ENCODE measurements at places on chromosomes 11 and 22.

- no peaks in the 10 kb centered on the region for H3K4me1 ChIP-seq
- no peak for DNase-seq
- H3K27ac ChIP-seq, result no peak overlapping the region
- H3K27me3 ChIP-seq, result peaks cover 11% of the 10 kb centered on the region
Observed at GRCh38 chr11:64694821-64695365, 28.1 kb downstream of the NRXN2 start.

DNA sequence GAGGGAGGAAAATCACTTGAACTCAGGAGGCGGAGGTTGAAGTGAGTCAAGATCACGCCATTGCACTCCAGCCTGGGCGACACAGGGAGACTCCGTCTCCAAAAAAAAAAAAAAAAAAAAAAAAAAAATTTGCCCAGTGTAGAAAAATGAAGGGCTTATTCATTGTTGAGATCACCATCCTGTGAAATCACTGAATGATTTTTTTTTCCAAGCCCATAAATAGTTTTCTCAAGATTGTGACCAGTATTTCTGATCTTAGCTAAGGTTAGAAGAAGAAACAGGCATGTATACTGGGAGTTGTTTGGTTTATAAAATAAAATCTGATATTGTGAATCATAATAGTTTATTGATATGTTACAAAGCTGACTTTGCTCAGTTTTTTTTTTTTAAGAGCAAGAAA is 269.4 kb downstream of the CADM1 start:
- no peaks in the 10 kb centered on the region for H3K4me1 ChIP-seq
- H3K4me3 ChIP-seq, result no peak overlapping the region
- DNase-seq, result no peak

GRCh38 chr22:46045459-46046298 is 68.7 kb upstream of the WNT7B start:
- H3K27ac ChIP-seq, result peak overlapping the region; percentile 89
- no peaks in the 10 kb centered on the region for H3K36me3 ChIP-seq
- H3K27me3 ChIP-seq, result no peaks in the 10 kb centered on the region
- DNase-seq, result no peak
- H3K4me1 ChIP-seq, result peaks cover 25% of the 10 kb centered on the region
- peak overlapping the region; percentile 58 for H3K4me3 ChIP-seq

- no peak overlapping the region for H3K4me3 ChIP-seq
- H3K4me1 ChIP-seq, result no peaks in the 10 kb centered on the region
- H3K27me3 ChIP-seq, result no peaks in the 10 kb centered on the region
- no peaks in the 10 kb centered on the region for H3K36me3 ChIP-seq
Observed at GRCh38 chr11:1150769-1151365, 6.9 kb upstream of the MUC5AC start.

DNA sequence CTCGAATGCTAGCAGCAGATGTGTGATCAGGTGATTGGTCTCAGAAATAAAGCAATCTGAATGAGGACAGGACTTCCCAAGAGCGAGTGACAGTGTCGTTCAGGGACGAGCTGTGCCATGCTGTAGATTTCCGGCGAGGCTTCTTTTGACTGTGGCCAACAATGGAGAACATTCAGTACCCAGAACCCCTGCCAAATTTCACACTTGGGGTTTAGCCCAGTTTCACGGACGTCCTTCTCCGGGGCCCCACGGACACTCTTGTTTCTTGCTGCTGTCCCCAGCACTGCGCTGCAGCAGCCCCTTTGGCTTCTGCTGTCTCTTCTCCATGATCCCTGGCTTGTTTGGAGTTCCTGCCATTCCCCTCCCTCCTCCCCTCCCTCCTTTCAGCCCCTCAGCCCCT is 115.1 kb upstream of the GRAMD1B start:
- H3K36me3 ChIP-seq, result no peaks in the 10 kb centered on the region
- no peak overlapping the region for H3K4me3 ChIP-seq
- DNase-seq, result no peak

DNA sequence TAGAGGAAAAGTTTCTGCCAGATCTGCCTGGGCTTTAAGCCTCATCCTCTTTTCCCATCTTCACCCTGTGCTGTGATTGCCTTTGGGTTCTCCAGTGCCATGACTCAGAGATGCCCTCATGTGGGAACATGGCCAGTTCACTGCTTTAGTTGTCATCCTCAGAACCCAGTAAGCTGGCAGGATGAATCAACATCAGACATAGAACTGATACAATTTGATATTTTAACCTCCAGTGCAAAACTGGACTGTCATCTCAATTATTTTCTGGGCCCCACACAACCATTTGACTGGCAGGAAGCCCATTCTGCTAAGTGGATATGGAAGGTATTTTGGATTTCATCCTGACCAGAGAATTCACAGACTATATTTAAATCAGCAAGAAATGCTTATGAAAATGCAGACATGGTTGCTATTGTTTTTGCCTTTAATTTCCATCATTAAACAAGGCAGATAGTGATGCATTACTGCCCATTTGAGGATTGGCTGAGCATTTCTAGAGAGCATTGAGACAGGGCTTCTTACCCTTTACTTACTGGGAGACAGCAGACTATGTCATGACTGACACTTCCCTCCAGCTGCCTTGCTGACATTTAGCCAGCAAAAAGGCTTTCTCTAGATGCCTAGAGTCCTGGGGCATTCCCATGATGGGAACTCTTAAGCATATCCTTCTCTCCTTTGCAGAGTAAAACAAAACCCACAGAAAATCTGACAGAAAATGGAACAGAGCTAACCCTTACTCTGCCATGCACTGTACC is 327.1 kb upstream of the MTNR1B start:
- H3K27me3 ChIP-seq, result no peaks in the 10 kb centered on the region
- H3K27ac ChIP-seq, result no peak overlapping the region
- H3K4me3 ChIP-seq, result no peak overlapping the region
- no peaks in the 10 kb centered on the region for H3K4me1 ChIP-seq
- no peak for DNase-seq

DNA sequence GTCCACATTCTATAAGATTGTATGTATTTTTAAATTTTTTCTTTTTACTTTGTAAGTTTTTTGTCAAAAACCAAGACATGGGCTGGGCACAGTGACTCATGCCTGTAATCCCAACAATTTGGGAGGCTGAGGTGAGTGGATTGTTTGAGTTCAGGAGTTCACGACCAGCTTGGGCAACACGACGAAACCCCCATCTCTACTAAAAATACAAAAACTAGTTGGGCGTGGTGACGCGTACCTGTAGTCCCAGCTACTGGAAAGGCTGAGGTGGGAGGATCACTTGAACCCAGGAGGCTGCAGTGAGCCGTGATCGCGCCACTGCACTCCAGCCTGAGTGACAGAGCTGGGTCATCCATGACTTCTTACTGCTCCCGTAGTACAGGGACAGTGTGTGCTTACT is 84.8 kb upstream of the PRDM11 start:
- H3K27ac ChIP-seq, result no peak overlapping the region
- no peak for DNase-seq
- no peaks in the 10 kb centered on the region for H3K4me1 ChIP-seq
- no peak overlapping the region for H3K4me3 ChIP-seq
- no peaks in the 10 kb centered on the region for H3K27me3 ChIP-seq

DNA sequence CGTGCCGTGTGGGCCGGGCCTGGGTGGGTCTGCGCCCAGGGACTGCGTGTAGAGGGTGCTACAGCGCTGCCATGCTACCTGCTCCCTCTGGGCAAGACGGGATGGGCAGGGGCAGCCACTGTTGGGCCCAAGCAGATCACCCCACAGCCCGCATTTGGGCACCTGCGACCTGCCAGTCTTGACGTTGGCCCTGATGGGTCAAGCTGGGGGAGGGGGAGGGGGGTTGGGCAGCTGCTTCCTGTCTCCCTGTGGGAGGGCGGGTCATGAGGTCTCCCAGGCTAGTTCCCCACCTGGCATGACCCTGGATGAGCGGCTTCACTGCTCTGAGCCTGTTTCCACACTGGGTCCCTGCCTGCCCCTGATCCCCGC is 2.8 kb upstream of the RPS19BP1 start:
- no peaks in the 10 kb centered on the region for H3K27me3 ChIP-seq
- H3K27ac ChIP-seq, result no peak overlapping the region
- DNase-seq, result no peak
- peaks cover 6% of the 10 kb centered on the region for H3K36me3 ChIP-seq
- H3K4me3 ChIP-seq, result no peak overlapping the region

DNA sequence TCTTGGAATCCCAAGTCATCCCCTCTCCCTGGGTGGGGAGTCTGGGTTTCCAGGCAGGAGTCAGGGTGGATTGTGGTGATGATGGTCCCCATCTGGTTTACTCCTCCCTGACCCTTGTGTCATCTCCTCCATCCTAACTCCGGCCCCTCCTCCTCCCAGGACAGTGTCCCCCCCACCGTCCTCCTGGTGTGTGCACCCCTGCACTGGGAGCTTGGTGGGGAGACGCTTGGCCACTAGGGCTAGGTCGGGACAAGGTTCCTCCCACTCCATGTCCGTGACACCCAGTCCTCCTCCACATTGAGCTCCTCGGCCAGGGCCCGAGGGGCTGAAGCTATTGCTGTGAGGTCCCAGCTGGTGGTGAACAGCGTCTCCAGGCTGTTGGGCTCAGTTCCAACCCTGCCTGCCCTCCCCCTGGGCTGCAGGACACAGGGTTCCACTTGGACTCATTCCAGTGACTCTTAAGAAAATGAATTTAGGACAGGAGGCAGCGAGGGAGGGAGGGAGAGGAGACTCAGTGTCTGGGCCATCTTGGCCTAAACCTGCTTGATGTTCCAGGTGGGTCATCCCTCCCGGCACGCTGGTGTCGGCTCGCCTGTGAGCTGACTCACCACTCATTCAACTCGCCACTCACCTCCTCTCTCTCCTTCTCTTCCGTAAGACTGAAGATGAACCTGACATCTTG is 433.2 kb downstream of the TBC1D22A start:
- H3K27me3 ChIP-seq, result no peaks in the 10 kb centered on the region
- no peak overlapping the region for H3K27ac ChIP-seq
- no peaks in the 10 kb centered on the region for H3K36me3 ChIP-seq
- H3K4me1 ChIP-seq, result no peaks in the 10 kb centered on the region
- DNase-seq, result peak; percentile 82
- H3K4me3 ChIP-seq, result no peak overlapping the region

DNA sequence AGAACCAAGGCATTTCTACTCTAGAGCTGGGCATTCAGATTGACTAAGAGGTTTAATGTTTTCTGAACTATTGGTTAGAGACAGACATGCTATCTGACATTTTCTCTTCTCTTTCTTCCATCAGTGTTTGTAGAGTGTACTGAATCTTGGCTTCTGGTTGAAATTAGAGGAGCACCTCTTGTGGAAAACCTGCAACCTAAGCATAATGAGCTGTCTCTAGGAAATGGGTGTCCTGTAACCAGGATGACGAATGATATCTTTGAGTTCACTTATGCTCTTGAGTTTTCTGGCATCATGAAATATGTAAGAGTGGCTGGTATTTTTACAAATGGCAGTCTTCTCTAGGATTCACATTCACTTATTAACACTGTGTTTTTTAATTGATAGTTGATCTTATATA is 19.4 kb downstream of the OOSP4A start:
- no peak for DNase-seq
- no peaks in the 10 kb centered on the region for H3K36me3 ChIP-seq
- no peak overlapping the region for H3K4me3 ChIP-seq
- no peak overlapping the region for H3K27ac ChIP-seq

DNA sequence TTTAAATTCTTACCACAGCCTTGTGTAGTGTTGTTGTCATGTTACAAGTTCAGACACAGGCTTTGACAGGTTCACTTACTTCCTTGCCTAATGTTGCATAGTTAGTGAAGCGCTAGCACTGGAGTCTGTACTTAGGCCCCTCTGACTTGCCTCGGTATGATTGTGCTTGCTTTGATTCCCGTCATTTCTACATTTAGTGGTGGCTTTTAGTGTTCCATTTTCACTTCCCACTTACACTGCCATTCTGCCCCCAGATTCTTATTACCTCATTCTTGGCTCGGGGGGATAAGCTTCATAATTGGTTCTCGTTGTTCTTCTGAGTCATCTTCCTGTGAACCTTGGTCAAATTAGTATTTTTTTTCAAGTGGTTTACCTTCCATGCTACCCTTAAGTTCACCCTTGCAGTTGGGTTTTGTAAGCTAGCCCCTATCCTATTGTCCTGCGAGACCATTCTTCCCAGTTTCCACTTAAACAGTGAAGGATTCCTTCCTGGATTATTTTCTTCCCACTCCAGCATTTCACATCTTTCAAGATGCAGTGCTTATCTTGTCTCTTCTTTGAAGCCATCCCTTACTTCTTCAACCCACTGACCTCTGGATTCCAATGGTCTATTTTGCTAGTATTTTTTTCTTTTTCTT is 68.7 kb downstream of the DDX10 start:
- H3K4me1 ChIP-seq, result peaks cover 12% of the 10 kb centered on the region
- DNase-seq, result no peak
- no peaks in the 10 kb centered on the region for H3K36me3 ChIP-seq

DNA sequence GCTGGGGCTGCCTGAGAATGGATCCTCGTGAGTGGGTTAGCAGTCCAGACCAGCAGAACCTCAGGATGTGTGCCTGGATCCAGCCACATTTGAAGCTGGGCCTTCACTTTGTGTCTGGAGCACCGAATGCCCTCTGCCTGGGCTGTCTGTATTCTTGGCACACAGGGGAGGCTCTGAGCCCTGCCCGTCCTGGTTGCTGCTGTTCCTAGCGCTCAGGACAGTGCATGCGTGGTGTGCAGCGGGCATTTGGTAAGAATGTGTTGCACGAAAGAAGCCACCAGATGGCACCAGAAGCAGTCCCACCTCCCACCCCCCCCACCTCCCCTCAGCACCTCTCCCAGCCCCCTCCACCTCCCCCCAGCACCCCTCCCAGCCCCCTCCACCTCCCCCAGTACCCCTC is 4.1 kb upstream of the MAPK11 start:
- no peaks in the 10 kb centered on the region for H3K27me3 ChIP-seq
- peaks cover 6% of the 10 kb centered on the region for H3K36me3 ChIP-seq
- H3K4me1 ChIP-seq, result peaks cover 18% of the 10 kb centered on the region

- H3K27me3 ChIP-seq, result peaks cover 24% of the 10 kb centered on the region
- H3K4me1 ChIP-seq, result no peaks in the 10 kb centered on the region
- H3K27ac ChIP-seq, result no peak overlapping the region
- no peaks in the 10 kb centered on the region for H3K36me3 ChIP-seq
- no peak overlapping the region for H3K4me3 ChIP-seq
Observed at GRCh38 chr11:44418456-44418830, 108.5 kb upstream of the ALX4 start.

GRCh38 chr11:59992425-59992824 is 24.6 kb upstream of the OOSP4B start:
- H3K27ac ChIP-seq, result no peak overlapping the region
- no peaks in the 10 kb centered on the region for H3K4me1 ChIP-seq
- no peak for DNase-seq
- no peaks in the 10 kb centered on the region for H3K27me3 ChIP-seq

DNA sequence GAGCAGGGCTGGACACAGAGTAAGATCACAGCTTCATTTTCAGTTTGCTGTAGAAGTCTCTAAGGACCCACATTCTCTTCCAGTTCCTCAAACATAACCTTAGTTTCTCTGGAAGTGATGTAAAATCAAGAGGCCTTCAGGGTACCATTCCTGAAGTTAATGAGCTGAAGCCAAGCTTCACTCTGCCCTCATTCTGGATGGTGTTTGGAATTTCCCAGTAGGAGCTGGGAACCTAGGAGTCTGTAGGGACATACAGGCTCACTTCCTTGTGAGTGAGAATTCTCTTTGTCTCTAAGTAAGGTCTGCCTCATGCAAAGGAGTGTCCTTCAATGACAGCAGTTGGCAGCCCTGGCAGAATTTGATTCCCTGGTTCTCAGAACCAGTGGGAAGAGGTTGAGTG is 142.4 kb upstream of the NARS2 start:
- no peak overlapping the region for H3K27ac ChIP-seq
- no peak overlapping the region for H3K4me3 ChIP-seq
- no peaks in the 10 kb centered on the region for H3K4me1 ChIP-seq
- DNase-seq, result no peak

- H3K4me3 ChIP-seq, result no peak overlapping the region
- no peaks in the 10 kb centered on the region for H3K36me3 ChIP-seq
- H3K4me1 ChIP-seq, result no peaks in the 10 kb centered on the region
Observed at GRCh38 chr22:42256930-42257329, 13.5 kb downstream of the TCF20 start.
